ENCODE measurements at places on chromosomes 2 and 18. TPM values are rescaled to one million over a fixed set of nuclear protein-coding genes. Genes with fewer than 3 reads are reported as not detected.
A peak's percentile ranks its signal among the peaks of the same experiment; 100 is the strongest.

Gene TEX44
- total RNA-seq = not detected

Gene CPO
- not detected for total RNA-seq

Gene MC4R
- not detected for total RNA-seq

Gene MSGN1
- total RNA-seq = not detected

Gene VAMP5
- 5.6 TPM for total RNA-seq

Gene CNTNAP5
- 0.20 TPM for total RNA-seq

Gene TEKT4
- total RNA-seq = 0.10 TPM

GRCh38 chr2:202096736-202097135 lies 23.7 kb downstream of the KIAA2012 start:
- DNase-seq = peak; percentile 28

GRCh38 chr2:180695586-180696401 lies 284.6 kb upstream of the UBE2E3 start:
- DNase-seq = no peak

- peak; percentile 59 for DNase-seq
Observed at GRCh38 chr2:237473878-237474441, 13.1 kb upstream of the MLPH start.

- DNase-seq = no peak
Observed at GRCh38 chr2:48733067-48733503, 22.4 kb downstream of the LHCGR start.

DNA sequence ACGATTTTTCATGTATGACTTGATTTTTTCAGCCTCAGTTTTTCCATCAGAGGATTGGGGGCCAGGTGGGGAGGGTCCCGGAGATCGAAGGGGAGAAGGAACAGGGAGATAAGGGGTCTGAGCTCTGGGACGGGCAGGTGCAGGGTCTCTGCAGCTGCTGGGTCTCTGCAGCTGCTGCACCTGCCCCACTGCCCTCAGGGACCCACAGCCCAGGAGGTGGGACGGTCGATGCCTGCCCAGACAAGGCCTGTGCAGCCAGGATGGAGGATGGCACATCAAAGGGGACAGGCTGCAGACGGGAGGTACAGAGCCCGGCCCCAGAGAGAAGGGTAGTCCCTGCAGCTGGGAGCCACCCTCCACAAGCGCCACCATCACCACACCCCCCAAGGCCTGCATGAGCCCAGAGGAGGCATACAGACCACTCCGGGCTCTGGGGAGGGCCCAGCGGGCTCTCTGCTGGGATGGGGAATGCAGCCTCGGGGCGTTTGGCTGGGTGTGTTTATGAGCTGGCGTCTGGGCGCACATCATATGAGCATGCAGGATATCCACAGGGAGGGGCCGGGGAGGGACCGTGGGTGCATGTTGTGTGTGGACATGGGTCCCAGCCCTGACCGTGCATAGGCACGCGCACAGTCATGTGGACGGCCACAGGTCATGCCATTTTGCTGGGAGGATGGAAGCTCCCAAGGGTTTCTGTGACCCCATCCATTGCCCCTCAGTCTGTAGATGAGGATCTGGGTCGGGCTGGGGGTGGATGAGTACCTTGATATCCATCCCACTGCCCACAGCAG lies 34.9 kb upstream of the GPC1 start:
- no peak for DNase-seq

DNA sequence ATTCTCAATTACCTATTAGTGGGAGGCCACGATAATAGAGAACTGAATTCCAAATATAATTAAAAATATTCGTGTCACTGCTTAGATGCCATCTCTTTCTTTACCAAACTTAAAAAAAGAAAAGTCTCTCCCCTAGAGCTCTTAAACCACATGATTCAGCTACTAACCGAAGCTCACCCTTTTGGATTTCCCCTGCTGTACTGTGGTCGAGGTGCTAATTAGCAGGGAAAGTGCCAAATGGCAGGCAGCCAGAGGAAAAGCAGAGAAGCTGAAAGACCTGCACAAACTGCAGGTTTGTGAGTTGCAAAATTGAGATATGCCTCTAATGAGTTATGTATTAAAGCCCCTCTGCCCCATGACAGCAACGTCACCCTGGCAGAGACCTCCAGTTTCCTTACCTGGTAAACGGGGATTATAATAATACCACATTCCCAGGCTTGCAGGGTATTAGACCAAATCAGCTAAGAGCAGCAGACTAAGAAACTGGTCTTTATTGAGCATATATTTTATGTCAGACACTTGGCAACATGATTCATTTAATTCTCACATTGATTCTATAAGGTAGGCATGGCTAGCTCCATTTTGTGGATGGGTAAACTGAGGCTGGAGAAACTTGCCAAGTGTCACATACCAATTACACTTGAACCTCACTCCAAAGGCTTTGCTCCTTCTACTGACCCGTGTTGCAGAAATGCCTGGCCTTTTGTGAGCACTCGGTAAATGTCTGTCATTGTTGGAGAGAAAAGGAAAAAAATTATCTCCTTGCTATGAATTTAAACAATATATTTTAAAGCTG lies 259.7 kb downstream of the LPIN1 start:
- DNase-seq = peak; percentile 96

GRCh38 chr18:48820483-48821250 lies 130.1 kb downstream of the SMAD7 start:
- DNase-seq = no peak

DNA sequence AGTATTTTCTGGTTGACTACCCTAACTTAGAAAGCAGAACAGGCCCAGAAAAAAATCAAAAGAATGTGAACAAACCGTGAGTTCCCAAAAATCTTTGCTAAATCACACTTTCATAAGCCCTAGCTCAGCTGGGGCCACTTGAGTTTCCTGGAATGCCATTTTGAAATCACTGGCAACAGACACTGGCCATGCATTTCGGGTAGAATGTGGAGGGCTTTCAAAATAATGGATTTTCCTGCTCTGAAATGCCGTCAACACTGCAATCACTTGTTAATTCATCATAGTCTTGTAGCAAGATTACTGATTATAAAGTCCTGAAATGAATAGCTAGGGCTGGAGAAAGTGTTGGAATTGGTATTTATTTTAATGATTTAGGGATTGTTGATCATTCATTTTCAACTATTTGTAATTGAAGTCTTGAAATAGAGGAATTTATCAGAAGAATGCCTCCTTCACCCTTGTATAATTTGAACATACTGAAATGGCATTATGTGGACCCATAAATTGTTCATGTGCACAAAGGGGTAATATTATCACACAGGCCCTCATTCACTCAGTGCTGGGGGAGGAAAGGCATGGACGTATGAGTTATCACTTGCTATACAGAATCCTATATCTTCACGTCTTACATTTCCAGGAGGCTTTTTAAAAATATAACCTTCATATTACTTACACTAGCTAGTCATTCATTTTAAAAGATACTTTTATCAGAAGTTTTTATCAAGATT lies 134.8 kb downstream of the DTNA start:
- no peak for DNase-seq

DNA sequence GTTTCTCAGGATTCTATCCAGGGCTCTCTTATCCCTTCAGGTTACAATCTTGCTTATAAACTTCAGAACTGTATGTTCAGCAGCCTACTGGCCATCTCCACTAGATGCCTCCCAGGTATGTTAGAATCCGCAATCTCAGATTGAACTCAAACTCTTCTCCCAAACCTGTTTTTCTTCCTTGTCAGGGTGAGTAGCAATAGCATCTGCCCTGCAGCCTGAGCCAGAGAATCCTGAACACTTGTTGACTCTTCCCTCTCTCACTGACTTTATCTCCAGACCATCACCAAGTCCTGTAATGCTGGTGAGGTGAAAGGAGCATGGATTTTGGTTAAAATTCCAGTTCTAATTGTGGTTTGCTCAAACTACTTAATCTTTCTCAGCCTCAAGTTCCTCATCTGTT lies 82.6 kb upstream of the ALPP start:
- no peak for DNase-seq

GRCh38 chr2:43400508-43400907 lies 174.1 kb upstream of the ZFP36L2 start:
- no peak for DNase-seq

GRCh38 chr2:142140434-142140845 lies 9.6 kb upstream of the LRP1B start:
- peak; percentile 38 for DNase-seq

DNA sequence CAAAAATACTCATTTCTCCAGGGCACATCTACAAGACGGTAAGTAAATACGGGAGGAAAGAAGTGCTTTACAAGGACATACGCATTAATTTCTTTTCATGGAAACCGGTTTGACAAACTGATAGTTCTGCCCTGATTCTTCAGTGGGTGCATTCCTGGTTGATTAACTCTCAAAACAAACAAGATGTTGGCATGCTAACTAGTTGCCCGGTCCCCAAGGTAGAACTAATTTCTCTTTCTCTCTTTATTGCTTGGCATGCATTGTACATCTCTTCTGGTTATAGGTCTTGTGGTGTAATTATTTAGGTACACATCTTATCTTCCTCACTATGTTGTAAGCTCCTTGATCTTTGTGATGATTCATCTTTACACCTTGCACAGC lies 46.9 kb upstream of the SPATS2L start:
- peak; percentile 33 for DNase-seq

- DNase-seq = no peak
Observed at GRCh38 chr2:114201781-114202180, 240.7 kb upstream of the DPP10 start.

- no peak for DNase-seq
Observed at GRCh38 chr2:78586316-78586715, 439.2 kb upstream of the REG3G start.

DNA sequence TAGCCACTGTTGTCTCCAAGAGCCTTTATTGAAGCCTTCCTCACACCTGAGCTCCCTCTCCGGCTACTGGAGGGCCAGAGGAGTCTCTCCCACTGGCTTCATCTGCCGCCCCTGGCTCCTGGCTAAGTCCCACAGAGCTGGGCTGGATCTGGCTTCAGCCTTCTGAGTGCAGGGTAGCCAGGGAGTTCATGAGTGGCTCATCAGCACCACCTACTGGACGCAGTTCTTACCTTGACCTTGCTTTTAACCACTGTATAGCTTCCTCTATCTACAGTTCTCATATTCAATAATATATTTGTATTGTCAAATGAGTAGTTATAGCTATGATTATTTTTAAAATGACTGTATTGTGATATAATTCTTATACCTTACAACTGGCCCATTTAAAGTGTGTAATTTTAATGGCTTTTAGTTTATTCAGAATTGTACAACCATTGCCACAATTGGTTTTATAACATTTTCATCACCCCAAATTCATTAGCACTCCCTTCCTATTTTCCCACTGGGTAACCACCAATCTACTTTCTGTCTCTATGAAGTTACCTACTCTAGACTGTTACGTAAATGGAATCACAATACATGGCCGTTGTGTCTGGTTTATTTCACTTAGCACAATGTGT lies 17.7 kb downstream of the CNDP1 start:
- peak; percentile 77 for DNase-seq

DNA sequence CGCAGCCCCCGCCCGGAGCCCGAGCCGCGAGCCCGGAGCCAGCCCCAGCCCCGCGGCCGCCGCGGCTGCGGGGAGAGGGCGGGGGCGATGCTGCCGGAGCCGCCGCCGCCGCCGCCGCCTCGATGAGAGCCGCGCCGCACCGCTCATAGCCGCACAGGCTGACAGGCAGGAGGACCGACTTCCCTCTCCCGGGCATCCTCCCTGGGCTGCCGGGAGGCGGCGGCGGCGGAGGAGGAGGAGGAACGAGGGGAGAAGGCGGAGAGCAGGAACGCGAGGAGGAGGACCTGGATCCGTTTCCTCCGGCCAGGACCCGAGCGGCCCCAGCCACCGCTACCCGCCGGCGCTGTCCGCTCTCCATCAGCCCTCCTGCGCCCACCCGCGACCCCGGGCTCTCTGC lies 370 bp downstream of the KLHL29 start:
- no peak for DNase-seq

GRCh38 chr18:3648641-3649040 lies 198.7 kb downstream of the TGIF1 start:
- DNase-seq = no peak
